Activated naive CD4-positive, alpha-beta T cell treated with anti-CD3 and anti-CD28 coated beads, Interleukin-2, amount 10 ng/mL, durations not matched to agents 5 hours and 36 hours (primary cell): ENCODE measurements at places on chromosomes 6 and 20. TPM values are rescaled to one million over a fixed set of nuclear protein-coding genes. Genes with fewer than 3 reads are reported as not detected.

Gene TFAP2A
- 0.14 TPM for total RNA-seq

Gene PBOV1
- not detected for total RNA-seq

Gene LZTS3
- total RNA-seq = 1.6 TPM

Gene NOX3
- not detected for total RNA-seq

Gene TNFRSF6B
- not detected for total RNA-seq

Gene ARMC2
- total RNA-seq = 6.5 TPM
